Stimulated activated CD4-positive, alpha-beta T cell treated with anti-CD3 and anti-CD28 coated beads, Interleukin-15, amount 100 ng/mL, for 1 hour (primary cell): ENCODE measurements at places on chromosomes 1 and 21.

DNA sequence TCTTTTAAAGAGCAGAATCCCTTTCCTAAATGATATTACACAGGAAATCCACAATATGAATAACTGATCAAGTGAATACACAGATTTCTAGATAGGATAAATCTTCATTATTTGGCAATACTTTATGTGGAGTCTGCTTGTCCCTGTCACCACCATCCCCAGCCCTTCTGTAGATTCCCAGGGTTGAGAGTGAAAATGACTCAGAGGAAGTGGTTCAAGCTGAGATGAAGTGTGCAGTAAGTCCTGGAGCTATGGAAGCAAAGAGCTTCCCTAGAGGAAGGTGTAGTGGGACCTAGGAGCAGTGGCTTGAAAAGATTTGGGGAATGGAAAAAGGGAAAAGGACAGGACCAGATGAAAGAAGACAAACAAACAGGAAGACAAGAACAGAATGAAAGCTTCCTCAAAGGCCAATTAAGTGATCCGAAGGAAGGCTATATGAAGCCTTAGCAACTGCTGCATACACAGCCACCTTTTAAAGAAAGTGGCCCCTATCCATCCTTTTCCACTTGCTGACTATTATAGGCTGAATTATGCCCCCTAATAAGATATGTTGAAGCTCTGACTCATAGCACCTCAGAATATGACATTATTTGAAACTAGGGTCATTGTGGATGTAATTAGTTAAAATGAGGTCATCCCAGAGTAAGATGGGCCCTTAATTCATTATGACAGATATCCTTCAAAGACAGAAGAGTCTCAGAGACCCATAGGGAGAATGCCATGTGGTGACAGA is 96.5 kb upstream of the CAMK1G start:
- no peak for DNase-seq

- DNase-seq = no peak
These were observed 50.7 kb downstream of the OSBPL9 start for GRCh38 chr1:51667561-51667960.

DNA sequence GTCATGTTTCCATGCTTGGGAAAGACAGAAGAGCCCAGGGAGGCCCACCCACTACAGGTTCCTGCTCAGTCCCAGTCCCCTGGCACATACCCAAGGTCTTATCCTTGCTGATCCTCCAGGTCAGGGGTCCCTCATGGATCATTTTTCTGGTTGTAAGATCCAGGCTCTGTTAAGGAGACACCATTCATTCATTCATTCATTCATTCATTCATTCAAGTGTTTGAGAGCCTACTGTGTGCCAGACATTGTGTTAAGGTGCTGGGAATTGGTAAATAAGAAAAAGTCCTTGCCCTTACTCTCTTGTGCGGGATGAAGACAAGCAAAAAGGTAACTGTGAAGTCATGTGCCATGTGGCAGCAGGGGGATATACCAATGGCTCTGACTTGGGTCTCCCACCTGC is 23.8 kb downstream of the LRRC71 start:
- no peak for DNase-seq

DNA sequence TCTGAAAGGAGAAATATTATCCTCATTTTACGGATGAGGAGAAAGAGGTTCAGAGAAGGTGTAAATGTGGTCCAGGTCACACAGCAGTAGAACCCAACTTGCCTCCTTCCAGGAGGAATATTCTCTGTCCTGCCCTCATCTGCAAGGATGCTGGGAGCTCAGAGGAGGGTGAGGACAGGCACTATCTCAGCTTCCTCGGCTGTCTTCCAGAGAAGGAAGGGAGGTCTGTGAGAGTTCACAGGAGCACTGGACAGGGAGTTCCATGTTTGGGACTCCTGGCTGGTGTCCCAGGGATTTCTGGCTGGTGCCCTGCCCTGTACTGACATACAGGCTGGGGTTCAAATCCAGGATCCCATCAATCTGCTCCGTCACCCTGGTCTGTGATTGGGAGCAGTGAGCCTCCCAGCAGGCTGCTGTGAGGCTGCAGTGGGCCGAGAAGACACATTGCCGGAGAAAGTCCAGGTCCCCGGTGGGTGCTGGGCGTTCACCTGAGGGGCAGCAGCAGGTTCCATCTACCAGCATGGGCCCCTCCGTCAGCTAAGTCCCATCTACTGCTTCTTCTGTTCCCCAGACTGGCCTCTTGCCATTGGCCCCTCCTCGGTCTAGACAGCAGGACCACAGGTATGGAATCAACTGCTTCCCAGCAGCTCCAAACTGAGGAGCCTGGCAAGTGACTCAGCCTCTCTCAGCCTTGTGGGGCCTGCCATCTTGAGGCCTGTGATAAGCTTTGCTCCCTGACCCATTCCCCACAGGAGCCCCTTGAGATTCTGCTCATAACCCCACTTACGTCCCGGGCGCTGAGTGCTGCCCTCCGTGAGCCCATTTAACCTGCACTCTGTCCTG is 8.5 kb upstream of the BSND start:
- no peak for DNase-seq

- DNase-seq = no peak
These were observed 4.7 kb downstream of the MAP1LC3C start for GRCh38 chr1:241994171-241994570.

GRCh38 chr1:40299366-40300248 is 17.5 kb downstream of the COL9A2 start:
- DNase-seq = no peak

GRCh38 chr1:209456878-209457277 is 126.6 kb upstream of the CAMK1G start:
- DNase-seq = no peak

DNA sequence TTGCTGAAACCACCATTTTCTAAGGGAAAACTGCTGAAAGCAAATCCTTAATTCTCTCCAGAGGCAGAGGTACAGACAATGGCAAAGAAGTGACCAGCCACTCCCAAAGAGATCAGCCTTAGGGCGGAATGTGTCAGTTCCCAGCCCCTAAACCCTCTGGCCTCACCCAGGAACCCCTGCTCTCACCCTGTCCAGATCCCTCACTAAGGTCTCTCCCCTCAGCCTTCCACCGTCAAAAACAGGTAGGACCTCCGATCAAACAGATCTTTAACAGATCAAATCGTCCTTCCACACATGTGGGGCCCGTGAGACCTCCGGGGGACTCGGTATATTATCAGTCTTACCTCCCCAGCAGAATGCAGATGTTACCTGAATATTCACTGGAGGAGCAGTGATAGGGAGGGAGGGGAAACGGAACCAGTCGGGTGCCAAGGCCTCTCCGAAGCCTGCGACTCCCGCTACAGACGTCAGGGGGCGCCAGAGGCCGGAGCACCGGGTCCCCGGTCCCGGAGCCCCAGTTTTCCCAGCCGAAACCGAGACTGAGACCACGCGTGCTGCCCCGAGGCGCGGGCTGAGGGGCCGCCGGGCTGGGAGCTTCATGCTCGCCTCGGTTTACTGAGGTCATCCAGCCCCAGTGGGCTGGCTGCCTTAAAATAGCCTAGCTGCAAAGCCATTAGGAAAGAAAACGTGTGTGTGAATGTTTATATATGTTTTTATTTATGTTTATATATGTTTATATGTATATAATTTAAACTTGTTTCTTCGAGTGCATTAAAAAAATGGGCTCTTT is 23.6 kb downstream of the GPA33 start:
- peak; percentile 75 for DNase-seq

- no peak for DNase-seq
These were observed 12.5 kb upstream of the ANKRD45 start for GRCh38 chr1:173682184-173682583.

DNA sequence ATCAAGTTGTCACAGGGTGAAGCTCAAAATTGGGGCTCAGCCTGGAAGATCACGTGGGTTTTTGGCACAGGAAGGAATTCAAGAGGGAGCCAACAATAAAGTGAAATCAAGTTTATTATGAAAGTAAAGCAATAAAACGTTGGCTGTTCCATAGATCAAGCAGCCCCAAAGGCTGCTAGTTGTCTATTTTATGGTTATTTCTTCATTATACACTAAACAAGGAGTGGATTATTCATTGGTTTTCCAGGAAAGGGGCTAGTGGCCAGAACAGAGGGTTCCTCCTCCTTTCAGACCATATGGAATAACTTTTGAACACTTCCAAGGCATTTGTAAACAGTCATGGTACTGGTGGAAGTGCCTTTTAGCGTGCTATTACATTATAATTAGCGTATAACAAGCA is 723.5 kb upstream of the ADAMTS5 start:
- no peak for DNase-seq

DNA sequence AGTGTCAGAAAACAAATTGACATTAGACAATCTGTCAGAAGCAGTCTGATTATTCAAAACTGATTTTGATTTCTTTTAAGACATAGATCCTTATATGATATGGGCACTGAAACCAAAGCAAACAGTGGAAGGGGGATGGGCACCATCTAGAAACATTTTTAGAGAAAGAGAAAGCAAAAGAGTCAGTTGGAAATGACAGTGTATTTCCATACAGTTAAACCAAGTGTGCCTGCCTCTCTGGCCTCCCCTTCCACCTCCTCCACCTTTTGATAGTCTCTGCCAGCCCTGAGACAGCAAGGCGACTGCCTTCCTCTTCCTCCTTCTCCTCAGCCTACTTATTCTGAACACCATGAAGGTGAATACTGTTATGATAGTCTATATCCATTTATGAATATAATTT is 949.7 kb downstream of the AMY1C start:
- DNase-seq = no peak

DNA sequence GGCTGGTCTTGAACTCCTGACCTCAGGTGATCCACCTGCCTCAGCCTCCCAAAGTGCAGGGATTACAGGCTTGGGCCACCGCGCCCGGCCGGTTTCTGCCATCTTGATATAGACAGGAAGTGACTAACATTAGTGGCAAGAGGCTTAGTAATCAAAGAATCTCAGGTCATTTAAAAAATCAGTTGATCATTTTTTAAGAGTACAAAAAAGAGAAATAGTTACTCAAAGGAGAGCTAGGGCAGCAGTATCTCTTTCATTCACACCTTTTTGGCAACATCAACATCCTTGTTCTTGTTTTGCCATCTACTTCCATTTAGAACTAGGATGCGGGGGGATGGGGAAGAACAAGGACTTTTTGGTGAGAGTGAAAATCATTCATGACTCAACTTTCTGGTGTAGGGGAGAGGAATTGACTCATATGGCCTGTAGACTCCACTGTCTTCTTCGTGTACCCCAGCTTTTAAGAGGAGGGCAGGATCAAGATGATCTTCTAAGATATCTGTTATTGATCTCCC is 8.8 kb downstream of the FCRLB start:
- DNase-seq = no peak

GRCh38 chr1:111599781-111600693 is 19.6 kb upstream of the RAP1A start:
- no peak for DNase-seq

DNA sequence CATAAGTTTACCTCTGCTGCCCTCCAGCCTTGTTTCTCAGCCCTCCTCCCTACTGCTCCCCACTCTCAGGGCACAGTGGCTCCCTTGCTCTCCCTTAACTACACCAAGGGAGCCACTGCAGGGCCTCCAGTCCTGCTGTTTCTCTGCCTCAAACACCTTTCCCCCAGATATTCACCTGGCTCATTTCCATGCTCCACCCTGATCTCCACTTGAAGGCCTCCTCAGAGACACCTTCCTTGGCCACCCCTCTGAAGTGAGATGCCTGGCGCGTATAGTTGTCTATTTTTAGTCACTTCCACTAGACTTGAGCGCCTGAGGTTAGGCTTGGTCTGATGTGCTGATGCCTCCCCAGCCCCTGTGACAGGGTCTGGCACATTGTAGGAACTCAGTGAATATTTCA is 34.9 kb downstream of the SEC16B start:
- no peak for DNase-seq

- DNase-seq = no peak
These were observed 49.3 kb upstream of the NEK2 start for GRCh38 chr1:211724687-211725196.

GRCh38 chr1:49111931-49112330 is 335.2 kb upstream of the BEND5 start:
- no peak for DNase-seq

DNA sequence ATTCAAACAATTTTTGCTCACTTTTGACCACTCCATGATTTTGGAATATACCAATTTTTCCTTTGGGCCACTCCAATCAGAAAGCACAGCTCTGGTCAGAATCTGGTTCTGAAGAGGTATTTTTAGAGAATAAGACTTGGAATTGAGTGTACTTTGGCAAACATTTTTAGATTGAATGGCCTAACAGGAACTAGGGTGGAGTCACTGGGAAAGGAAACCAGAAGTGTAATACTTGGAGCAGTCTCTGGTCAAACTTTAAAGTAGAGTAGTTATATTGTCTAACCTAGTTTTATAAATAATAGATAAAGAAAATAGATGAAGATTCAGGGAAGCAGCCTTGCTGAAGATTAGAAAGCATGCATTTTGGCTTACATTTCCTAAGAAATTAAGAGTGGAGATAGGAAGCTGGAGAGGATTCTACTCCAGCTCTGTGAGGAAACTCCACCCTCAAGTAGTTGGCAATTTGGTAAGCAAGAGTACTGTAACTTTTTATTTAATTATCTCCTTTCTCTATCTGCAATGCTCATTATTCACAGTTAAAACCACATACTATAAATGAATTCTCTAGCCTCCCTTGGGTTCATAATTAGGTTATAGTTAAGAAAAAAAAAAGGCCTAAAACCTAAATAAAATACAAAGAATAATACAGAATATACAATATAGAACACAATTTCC is 15.8 kb downstream of the STIL start:
- no peak for DNase-seq

DNA sequence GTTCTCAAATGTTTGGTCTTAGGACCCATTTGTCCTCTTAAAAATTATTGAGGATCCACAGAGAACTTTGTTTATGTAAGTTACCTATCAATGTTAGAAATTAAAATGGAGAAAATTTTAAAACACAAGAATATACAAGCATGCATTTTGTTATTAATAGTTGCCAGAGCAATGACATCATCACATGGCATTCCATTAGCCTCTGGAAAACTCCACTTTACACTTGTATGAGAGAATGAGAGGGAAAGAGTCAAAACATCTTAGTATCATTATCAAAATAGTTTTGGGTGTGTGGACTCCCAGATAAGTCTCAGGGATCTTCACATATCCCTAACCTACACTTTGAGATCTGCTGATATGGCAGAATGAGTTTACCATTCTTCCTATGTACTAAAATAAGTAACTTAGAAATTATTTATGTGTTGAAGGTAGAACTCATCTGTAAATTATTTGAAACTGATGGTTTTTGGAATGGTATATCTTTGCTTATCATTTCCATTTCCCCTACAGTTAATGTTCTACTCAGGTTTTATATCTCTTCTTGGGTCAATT is 48.8 kb downstream of the RNF220 start:
- DNase-seq = no peak

DNA sequence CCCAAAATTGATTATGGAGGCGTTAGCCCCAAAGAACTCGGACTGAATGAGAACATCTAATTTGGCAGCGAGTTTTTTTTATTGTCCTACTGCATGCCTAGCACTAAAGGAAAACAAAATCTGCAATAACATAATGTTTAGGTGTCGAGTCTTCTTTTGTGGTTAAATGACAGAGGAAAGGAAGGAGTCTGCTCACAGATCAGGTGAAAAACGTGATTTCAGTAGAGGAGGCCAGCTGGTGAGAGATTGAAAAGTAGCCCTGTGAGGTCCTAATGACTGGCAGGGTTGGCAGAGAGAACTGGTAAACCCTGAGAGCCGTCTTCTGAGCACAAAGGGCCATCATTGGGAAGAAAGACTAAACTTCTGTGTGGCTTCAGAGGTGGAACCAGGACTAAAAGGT is 24.2 kb downstream of the WDTC1 start:
- DNase-seq = no peak
